ENCODE measurements at places on chromosomes 5 and 9.

- DNase-seq: no peak
Observed at GRCh38 chr5:407801-408268, 35.1 kb upstream of the EXOC3 start.

DNA sequence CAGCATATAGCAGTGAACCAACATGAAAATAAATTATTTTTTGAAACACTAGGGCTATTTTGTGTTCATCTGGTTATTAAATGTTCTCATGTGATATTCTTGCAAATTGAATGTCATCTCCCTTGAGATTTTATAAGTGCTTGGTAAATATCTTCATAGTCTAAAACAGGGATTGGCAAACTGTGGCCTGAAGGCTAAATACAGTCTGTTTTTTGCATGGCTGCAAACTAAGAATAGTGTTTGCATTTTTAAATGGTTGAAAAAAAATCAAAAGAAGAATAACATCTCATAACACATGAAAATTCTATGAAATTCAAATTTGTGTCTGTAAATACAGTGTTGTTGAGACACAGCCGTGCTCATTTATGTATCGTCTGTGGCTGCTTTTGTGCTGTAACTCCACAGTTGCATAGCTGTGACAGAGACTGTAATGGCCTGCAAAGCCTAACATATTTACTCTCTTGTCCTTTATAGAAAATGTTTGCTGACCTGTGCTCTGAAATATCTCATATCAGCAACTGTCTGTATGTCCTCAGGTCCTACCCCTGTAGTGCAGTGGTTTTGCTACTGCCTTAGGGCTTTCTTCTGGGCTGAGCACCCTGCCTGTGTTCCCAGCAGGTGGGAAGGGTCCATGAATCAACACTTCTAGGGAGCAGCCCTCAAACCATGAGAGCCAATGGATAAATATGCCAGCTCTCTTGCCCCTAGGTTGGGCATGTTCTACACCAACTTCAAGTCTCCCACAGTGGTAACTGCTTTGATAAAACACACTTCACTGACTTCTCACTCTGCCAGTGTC, 41.7 kb upstream of the ARRDC3 start:
- DNase-seq: no peak

DNA sequence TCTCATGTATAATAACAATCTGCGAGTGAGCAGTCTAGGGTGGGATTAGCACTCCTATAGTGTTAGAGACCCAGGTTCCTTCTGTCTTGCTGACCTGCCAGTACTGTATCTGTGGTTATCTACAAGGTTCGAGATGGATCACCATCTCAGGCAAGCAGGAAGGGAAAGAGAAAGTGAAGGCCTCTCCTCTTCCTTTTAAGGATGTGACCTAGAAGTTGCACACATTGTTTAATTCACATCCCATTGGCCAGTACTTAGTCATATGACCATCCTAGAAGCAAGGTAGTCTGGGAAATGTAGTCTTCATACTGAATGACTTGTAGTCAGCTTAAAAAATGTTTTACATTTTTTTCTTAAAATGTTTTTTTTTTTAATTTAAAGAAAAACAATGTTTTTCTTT, 168.6 kb downstream of the CARTPT start:
- DNase-seq: peak; percentile 68

DNA sequence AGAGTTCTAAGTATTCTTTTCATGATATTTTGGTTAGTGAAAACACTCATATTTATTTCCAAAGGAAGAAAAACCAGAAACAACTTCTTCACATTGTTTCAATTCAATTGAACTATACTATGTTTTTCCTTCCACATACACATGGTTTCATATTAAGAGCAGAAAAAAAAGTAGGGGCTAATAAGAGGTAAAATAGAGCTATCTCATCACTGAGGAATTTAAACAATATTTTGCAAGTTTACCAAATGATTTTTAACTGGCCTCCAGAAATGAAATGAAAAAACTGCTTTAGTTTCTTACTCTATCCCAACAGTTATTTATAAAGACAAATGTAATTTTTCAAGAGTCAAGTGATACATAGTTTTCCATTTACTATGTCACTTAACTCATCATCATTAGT, 233.5 kb downstream of the RFX3 start:
- DNase-seq: no peak

- no peak for DNase-seq
Observed at GRCh38 chr9:94014920-94015319, 59.8 kb upstream of the BARX1 start.

DNA sequence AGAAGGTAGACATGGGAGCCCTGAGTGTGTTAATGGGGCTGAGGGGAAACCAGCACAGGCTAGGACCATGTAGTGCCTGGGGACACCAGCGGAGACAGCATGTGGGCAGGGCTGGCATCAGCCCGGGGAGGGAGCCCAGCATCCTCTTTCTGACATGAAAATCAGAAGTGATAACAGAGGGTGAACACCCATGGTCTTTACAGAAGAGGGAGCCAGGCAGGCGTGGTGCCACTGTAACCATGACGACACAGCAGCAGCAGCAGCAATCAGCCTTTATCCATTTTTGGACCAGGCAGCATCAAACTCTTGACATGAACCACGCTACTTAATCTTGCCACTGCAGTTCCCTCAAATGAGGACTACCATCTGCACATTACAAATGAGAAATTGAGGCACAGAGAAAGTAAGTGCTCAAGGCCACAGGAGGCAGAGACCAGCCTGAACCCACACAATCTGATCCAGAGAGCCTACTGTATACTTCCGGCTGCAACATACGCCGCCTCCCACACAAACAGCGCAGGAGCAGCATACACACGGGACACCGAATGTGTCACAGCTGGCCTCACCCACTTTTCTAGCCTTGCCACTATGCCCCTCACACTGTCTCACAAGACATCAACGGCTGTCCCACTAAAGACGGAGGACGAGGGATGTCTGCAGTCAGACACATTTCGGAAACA, 23.8 kb downstream of the CAMSAP1 start:
- no peak for DNase-seq

DNA sequence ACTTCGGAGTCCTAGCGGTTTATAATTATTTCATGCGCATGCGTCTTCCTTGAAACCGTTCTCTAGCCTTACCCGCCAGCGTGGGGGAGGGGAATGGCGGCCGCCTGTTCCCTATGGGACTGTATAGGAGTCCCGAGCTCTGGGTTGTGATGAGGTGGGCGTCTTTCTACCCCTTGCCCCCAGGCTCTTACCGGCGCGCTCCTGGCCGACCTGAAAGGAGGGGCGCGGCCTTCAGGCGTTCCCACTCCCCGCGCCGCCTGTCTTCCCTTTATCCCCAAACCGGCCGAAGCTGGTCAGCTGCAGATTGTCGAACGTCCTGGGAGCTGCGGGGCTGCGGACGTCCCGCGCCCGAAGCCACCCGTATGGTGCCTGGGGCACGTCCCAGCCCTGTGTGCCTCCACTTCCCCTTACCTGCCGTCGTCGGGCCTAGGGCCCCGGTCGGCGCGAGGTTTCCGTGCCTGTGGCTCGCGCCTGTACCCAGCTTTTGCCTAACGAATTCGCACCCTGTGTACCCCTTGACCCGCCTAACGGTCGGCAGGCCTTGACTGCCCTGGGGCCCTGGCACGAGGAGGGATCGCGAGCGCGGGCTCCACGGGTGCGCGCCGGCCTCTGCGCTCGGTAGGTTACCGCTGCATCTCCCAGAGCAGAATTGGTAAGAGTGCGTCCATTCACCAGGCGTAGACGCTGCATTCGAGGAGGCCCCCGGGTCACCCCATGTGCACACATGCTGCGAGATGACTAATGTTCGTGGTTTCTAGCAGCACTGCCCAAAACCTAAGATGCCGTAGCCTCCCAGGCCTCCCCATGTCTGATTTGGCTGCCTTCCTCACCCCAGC, 653 bp upstream of the HNRNPH1 start:
- DNase-seq: peak; percentile 20

- DNase-seq: no peak
Observed at GRCh38 chr9:94639999-94640376, 670 bp upstream of the FBP1 start.

GRCh38 chr9:18516965-18517364, 43.0 kb downstream of the ADAMTSL1 start:
- DNase-seq: no peak

GRCh38 chr9:134412298-134412711, 86.0 kb downstream of the RXRA start:
- DNase-seq: no peak

DNA sequence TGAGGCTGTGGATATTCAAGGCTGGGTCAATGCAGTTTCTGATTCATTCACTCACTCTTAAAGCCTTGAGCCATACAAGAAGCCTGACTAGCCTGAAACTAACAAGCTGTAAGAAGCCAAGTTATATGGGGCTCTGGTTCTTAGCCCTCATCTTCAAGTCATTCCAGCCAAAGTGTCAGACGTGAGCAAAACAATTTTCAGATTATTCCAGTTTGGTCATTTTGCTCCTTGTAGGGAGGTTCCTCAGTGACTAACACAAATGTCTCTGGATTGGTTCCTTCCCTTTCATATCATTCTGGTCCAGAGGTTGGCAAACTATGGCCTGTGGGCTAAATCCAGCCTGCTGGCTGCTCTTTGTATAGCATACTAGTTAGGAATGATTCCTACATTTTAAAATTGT, 12.5 kb upstream of the SHOC1 start:
- no peak for DNase-seq

DNA sequence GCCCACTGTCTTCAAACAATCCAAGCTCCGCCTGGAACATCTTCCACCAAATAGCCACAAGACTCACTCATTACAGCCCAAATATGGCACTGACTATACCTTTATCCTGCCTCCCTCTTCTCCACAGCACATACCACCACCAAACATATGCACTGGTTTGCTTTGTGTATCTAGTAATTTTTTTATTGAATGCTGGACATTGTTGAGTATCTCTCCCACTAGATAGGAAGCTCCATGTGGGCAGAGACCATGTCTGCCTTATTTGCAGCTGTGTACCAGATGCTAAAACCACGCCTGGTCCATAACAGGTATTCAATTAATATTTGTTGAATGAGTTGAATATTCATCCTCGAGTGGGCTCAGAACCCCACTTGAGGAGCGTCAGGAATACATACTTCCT, 67.2 kb upstream of the FUBP3 start:
- no peak for DNase-seq

DNA sequence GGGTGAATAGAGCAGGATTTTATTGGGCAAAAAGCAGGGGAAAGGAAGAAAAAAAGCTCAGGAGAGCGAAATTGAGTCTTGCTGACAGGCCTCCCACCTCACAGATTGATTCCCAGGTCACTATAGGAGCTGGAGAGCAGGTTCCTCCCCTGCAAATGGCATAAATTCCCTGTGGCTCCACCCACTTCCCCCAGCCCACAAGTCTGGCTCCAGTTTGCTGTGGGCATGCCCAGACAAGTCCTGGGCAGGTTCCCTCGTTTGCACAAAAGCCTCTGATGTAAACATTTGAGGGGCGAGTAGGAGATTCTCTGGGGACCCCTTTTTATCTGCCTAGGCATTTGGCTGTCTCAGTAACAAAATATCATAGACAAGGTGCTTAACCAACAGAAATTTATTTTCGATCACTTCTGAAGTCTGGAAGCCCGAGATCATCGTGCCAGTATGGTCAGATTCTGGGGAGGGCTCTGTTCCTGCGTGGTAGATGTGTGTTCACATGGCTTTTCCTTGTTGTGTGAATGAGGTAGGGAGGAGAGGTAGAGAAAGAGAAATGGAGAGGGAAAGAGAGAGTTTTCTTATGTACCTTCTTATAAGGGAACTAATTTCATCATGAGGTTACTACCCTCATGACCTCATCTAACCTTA, 614.5 kb downstream of the MAT2B start:
- DNase-seq: no peak

- DNase-seq: no peak
Observed at GRCh38 chr5:16076657-16077056, 102.9 kb downstream of the MARCHF11 start.

Data from amniotic stem cell (primary cell).